ENCODE measurements at places on chromosomes 2 and 18.

- DNase-seq: no peak
Measured at GRCh38 chr2:211161236-211161635, 604.8 kb downstream of the CPS1 start.

DNA sequence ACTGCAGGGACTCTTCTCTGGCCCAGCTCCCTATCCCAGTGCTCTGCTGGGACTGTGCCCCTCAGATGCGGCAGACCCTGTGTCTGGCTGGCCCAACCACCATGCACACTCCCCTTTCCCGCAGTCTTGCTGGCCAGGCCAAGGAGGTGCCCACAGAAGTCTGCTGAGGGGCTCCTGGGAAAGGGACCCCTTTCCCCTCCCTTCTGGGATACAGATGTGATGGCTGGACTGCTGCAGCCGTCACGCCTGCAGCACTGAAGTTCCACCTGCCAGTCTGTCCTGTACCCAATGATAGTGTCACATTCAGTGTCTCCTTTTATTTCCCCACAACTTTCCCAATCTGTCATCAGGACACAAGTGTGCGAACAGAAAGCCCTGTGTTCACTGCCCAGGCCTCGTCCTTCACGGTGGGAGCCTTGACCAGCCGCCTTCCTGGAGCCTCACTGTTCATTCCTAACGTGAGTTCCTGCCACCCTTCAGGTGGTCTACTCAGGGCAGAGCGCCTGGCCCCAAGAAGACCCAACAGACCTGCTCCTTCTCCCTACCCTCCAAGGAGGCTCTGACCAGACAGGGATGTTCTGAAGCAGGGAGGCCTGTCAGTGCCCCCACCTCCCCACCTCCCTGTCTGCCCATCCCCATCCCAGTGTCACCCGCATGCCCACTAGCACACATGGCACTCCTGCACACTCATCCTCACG lies 47.1 kb downstream of the ANKMY1 start:
- DNase-seq: no peak

DNA sequence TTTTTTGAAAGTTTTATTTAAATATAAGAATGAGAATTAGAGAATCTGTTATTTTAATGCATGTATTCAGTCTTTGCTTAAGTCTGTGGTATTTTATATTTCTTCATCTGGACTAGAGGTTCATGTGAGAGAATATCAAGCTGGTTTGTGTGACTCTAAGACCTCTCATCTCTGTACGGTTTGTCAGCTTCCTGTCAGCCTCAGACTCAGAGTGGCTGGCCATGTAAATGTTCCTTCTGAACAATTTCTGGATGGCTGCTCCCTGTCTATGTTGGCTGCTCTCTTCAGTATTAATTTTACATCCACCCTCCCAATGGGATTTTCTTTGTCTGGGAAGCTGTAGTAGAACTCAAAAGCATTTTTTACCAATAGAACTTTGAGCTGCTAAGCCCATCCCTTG lies 225.3 kb upstream of the THUMPD2 start:
- no peak for DNase-seq

DNA sequence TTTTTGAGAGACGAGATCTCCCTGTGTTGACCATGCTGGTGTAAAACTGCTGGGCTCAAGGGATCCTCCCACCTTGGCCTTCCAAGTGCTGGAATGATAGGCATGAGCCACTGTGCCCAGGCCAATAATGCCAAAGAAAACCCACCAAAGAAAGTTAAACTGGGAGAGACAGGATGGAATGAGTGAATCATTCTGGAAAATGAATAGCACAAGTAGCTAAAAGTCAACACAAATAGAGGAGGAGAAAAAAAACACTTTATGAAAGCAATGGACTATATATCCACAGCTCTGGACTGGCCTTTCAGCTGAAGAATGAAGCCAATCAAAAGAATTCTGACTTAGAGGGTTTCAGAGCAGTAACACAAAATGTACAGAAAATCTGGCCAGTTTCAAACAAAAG lies 23.9 kb downstream of the IAH1 start:
- DNase-seq: no peak

DNA sequence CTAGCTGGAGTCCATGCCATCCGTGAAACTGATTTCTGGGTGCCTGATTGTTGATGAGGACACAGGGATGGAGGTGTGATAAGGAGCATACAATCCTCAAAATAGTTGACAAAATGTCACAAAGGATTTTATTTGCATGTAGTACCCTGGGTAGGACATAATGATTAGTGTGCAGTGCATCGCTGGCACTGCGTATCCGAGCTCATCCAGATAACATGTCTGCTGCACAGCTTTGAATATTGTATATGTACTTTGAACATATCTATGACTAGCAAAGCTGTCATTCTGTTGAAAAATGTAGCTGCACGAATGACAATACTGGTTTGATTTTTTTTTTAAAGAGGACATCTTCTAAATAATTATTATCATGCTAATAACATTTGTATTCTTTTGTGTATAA lies 529.7 kb upstream of the FANCL start:
- no peak for DNase-seq

DNA sequence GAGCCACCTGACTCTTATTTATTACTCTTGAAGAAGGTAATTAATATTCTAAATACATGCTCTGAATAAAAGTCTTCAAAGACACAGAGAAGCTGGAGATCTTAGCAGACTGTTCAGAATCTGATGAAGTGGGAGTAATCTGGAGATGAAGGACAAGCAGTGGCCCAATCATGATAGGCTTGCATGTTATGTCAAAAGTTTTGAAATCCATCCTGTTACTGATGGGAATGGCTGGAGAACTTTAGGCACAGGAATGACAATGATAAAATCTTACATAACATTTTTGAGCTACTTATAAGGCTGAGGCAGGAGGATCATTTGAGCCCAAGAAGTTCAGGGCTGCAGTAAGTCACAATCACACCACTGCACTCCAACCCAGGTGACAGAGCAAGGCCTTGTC lies 2.4 kb upstream of the RIF1 start:
- DNase-seq: no peak

DNA sequence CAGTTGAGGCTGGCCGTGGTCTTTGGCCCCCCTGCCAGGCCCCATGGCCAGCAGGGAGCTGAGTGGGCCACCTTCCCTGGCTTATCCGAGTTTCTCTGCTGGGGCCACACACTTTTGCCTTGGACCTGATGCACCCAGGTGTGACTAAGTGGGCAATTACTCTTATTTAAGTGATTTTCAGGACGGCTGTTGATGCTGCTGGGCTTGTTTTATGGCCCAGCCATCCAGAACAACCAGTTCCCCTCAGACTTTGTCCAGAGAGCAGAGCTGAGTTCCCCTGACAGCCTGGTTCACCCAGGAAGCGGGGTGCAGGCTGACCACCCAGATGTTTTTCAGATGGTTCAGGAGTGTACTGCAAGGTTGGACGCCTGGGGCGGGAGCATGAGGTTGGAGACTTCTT lies 68.8 kb downstream of the GLI2 start:
- DNase-seq: no peak

GRCh38 chr2:202023198-202023903 lies 10.3 kb upstream of the FZD7 start:
- DNase-seq: no peak

GRCh38 chr2:227038550-227039189 lies 125.3 kb downstream of the COL4A4 start:
- no peak for DNase-seq

GRCh38 chr2:44285174-44285573 lies 9.9 kb downstream of the SLC3A1 start:
- DNase-seq: no peak

DNA sequence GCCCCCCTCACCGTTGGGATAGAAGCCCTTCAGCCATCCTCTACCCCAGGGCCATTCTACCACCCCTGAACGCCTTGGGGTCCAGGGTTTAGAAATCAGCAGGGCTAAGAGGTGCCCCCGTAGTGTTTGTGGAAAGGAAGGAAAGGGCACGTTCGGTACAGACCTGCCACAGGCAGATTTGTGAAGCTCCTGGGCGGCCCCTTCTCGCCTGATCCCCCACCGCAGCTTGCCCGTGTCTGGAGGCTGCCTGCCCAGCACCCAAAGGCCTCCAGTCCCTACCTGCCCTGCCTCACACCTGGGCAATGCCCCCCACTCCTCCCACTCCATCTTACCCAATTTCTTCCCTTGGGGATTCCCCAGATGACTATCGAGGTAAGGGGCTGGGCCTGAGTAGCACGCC lies 21.2 kb downstream of the ATP6V1C2 start:
- DNase-seq: no peak

GRCh38 chr2:196322973-196323810 lies 151.8 kb upstream of the STK17B start:
- DNase-seq: no peak

- no peak for DNase-seq
Measured at GRCh38 chr2:60125611-60126426, 427.6 kb downstream of the BCL11A start.

DNA sequence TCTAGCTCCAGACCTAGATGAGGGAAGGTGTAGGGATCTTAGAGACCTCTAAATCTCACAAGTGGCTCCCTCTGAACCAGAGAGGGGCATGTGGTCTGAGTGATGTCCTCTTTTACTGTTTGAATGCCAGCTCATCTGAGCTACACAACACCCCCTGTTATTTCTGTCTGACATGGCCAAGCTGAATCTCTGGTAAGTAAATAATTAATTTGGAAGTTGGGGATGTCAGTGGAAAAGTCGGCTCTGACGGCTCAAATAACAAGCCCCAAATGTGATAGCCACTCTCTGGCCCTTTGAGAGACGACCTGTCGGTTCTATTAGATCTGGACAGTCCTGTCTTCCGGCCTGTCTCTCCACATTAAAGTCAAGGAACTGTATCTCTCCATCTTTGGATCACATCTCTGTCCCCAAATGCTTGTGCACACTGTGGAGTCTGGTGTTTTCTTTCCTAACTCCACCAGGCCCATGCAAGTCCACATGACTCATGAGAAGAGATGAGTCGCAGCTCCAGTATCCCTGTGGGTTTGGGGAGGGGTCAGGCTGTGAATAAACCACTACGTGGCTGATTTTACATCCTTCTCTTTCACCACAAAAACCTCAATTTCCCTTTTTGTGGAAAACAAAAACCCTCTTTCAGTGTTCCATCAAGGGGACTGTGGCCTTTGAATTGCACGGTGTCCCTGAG lies 52.5 kb downstream of the SETBP1 start:
- no peak for DNase-seq

DNA sequence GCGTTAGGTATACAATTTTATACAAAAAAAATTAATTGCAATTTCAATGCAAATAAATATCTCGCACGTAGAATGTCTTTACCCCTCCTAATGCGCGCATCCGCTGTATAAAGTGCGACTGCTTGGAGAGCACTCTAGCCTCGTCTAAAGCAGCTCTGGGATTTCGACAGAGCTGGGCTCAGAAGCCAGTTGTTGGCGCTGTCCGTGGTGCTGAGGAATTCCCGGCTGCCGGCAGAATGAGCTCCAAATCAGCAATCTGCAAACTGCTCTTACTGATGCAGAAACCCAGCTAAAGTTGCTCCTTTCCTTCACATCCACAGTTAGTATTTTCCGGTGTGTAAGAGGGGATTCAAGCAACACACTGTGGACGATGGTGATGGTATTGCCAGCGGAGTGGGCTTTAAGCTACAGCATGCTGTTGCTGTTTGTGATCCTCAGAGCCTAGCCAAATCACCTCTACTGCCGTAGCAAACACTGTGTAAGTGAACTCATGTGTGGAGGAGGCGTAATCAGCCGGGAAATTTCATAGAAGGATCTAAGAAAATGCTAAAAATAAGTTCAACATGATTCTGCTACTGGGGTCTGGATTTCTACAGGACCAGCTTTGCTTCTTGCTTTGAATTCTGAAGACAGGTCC lies at the start of gene VWC2L:
VWC2L (plus strand) TSS at position 137 of the 637 bp plus-strand sequence. CDS start 3,140 bp downstream, outside the sequence.
- DNase-seq: peak; percentile 3

DNA sequence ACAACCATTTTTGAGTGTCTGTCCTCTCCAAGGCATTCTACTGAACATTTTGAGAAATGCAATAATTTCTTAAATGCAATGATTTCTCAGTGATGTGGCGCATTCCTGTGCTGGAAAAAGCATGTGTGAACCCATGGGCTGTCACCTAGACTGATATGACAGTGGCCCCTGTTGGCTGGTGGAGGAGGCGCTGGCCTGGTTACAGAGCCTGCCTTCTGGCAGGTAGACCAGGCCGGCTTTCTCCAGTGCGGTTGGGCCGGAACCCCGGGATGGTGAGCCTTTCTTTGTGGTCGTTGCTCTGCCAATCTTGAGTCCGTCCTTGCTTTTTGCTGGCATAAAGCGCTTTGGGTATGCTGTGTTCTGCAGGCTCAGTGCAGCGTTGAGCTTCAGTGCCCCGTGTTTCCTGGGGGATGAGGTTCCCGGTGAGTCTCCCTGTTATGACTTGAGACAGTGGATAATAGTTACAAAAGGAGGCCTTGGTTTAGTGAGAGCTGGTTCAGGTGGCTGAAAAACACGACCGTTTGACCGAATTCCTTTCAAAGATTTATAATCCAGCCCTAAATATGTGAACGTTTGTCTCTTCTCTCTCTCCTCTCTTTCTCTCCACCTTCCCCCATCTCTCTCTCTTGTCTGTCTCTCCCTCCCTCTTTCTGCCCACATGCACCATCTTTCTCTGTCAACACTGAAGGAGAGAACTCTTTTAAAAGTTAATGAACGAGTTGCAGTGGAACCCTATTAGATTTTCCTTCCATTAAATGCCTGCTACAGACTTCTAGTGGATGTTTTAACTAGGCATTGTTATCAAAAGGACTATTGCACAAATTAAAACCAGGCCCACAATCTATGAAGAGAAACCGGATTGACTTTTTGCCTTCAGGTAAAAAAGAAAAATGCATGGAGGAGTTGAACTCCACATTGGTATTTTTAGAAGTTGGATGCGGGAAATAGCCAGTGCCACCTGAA lies 34.0 kb downstream of the TSHZ1 start:
- no peak for DNase-seq

GRCh38 chr2:74526649-74527230 lies 709 bp upstream of the DQX1 start:
- DNase-seq: no peak

GRCh38 chr2:208295834-208296233 lies 29.8 kb downstream of the PIKFYVE start:
- no peak for DNase-seq

- no peak for DNase-seq
Measured at GRCh38 chr2:130391872-130392670, 36.2 kb downstream of the PTPN18 start.

- no peak for DNase-seq
Measured at GRCh38 chr2:38440655-38441054, 63.6 kb upstream of the ATL2 start.

GRCh38 chr2:240309214-240309613 lies 126.2 kb upstream of the GPC1 start:
- no peak for DNase-seq

DNA sequence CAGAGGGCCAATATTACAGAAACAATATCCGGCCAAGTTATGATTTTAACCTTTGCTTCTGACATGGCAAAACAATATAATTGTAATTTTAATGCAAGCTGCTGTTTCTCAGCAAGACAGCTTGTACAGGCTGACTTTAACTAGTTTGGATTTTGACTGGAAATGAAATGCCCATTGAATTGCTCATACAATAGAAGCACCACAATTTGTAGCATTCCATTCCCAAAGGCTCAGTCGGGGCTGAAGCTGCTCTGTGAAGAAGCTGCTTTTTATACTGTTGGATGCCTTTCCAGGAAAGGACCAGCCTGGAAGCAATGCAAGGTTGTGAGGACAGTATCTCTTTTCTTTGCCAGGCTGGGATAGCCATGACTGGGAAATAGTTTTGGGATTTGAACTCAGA lies 677.0 kb upstream of the FANCL start:
- DNase-seq: no peak

All from stimulated activated CD4-positive, alpha-beta T cell treated with anti-CD3 and anti-CD28 coated beads, Interleukin-15, amount 100 ng/mL, for 1 hour (primary cell).